ENCODE measurements at places on chromosomes 6 and 20.

GRCh38 chr6:84141521-84141920, 85.9 kb downstream of the CEP162 start:
- no peak for DNase-seq

DNA sequence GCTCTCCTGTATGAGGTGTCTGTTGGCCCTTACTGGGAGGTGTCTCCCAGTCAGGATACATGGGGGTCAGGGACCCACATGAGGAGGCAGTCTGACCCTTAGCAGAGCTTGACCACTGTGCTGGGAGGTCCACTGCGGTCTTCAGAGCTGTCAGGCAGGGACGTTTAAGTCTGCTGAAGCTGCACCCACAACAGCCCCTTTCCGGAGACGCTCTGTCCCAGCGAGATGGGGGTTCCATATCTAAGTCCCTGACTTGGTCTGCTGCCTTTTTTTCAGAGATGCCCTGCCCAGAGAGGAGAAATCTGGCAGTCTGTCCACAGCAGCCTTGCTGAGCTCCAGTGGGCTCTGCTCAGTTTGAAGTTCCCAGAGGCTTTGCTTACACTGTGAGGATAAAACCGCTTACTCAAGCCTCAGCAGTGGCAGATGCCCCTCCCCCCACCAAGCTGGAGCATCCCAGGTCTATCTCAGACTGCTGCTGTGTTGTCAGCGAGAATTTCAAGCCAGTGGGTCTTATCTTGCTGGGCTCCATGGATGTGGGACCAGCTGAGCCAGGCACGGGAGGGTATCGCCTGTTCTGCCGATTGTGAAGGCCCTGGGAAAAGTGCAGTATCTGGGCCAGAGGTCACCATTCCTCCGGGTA, 36.3 kb upstream of the IBTK start:
- DNase-seq = no peak

DNA sequence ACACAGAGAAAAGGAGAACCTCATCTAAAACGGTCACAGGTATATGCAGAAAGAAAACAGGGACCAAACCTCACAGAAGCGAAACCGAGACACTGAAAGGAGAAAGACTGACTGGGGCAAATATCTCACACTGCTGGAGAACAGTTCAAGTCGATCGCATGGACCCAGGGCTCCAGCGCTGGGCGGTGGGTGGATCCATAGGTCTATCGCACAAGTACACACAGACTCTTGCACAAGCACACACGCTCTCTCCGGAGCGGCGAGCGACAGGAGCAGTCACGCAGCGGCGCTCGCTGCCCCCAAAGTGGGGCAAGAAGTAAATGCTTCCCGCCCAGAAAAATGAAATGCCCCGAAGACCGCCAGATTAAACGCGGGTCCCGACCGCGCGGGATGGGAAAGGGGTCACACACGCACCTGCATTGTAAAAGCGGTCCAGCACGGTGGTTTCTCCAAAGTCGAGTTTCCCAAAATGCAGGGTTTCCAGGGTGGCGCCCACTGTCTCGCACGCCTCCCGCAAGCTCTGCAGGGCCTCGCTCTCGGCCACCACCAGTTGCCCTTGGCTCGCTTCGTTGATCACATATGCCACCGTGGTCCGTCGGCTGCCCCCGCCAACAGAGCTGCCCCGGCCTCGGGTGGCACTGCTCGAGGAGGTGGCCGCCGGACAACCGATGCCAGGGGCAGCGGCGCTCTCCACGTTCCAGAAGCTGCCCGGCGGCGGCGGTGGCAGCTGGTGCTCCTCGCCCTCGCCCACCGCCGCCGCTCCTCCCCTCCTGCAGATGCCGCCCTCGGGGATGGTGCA, 782 bp downstream of the MAP3K5 start:
- DNase-seq = peak; percentile 66

DNA sequence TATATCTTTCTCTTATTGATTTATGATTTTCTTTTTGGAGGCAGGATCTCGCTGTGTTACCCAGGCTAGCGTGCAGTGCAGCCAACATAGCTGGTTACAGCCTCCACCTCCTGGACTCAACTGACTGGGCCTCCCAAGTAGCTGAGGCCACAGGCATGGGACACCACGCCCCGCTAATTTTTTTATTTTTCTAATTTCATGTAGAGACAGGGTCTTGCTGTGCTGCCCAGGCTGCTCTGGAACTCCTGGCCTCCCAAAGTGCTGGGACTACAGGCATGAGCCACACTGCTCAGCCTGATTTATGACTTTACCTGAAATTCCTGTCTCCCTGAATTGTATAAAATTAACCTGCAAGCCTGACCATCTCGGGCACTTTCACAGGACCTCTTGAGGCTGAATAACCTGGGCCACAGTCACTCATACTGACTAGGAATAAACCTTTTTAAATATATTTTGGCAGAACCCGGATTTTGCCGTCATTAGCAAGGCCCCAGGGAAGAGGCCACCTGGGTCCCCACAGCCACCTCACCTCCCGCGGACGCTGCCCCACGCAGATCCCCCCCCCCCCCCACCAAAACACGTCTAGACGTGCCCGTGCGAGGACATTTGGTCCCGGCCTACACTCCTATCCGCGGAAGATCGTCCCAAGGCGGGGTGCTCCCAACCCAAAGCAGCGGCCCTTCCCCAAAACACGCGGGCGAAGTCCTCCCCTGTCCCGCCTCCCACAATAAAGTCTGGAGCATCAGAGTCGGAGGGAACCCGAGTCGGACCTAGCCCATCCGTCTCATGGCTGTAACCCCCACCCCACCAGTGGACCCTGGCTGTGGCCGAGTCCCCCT, 902 bp downstream of the ZNF337 start:
- peak; percentile 43 for DNase-seq
